Erythroblast (primary cell): ENCODE measurements at places on chromosomes 2 and 18.

DNA sequence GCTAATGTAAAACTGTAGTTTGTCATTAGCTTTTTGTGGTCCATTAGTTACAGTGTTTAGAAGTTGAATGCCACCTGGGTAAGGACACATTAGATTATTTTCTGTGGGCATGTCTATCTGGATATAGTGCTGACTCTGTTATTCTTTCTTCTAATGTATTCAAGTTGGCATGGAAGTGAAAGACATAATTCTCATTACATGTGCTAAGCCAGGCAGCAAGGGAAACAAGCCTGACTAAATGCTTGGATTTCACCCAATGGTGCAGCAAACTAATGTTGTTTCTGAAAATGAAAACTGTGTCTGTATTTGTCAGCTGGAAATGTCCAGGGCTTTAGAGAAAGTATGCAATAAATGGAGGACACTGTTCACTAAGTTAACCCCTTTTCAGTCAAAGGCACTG is 100.7 kb downstream of the NUP35 start:
- no peak for DNase-seq

GRCh38 chr2:67994716-67995115 is 68.1 kb downstream of the C1D start:
- DNase-seq = no peak

DNA sequence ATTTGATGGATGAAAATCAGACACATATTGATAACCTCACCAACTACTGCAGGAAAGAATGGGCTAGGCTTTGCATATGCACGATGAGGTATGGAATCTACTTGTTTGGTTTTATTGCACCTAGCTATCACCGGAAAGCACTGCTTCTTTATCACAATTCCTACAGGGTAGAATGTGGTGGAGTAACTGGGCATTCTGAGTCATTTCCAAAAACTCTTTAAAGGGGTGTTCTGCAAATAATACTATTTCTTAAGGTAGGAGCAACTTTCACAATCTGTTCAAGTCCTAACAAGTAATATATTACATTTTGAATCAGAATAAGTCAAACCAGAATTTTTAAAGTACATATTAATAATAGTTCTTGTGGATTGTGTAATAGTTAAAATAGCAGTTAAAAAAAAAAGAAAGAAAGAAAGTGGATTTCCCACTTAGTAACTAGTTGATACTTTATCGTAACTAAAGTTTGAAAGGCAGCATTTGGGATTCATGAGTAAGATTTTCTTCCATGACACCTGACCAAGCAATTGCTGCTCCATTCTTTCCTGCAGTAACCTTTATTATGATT is 40.5 kb downstream of the INO80C start:
- no peak for DNase-seq

DNA sequence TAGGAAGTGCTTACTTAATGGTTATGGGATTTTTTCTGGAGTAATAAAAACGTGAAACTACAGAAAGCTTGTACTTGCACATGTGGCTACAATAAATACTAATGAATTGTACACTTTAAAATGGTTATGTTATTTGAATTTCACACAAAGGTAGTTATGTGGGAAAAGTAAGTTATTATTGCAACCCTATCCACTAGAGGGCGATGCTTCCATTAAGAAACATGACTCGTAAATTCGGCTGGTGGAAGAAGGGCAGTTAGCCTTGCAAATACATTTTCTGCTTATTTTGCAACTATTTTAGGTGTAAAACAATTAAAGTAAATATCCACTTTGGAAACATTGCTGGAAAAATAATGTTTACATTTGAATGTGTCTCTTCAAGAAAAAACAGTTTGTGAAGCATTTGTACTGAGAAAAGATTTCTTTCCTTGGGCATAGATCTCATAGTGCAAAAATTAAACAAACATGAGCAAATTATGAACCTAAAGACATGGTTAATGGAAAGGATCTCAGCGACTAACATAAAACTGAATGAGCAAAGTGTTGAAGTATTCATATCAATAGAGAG is 68.1 kb upstream of the CSRNP3 start:
- DNase-seq = peak; percentile 77

DNA sequence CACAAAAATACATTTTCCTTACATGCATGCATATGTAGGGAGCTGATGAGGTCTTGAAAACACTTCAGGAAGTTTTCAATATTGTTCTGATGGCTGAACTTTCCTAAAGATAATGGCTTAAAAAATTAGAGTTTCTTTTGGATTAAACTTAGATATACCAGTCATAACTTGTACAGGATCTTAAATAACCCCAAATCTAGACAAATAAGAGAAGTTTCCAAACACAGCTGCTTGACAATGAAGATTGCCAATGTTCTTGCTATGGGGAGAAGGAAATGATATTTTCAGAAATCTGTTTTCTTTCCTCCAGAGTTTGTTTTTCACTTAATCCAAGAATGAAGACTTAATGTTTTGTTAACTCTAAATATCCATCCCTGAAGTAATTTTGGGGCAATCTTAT is 54.6 kb upstream of the SPTBN1 start:
- DNase-seq = no peak

GRCh38 chr18:31064130-31064529 is 21.6 kb upstream of the DSC3 start:
- DNase-seq = no peak

DNA sequence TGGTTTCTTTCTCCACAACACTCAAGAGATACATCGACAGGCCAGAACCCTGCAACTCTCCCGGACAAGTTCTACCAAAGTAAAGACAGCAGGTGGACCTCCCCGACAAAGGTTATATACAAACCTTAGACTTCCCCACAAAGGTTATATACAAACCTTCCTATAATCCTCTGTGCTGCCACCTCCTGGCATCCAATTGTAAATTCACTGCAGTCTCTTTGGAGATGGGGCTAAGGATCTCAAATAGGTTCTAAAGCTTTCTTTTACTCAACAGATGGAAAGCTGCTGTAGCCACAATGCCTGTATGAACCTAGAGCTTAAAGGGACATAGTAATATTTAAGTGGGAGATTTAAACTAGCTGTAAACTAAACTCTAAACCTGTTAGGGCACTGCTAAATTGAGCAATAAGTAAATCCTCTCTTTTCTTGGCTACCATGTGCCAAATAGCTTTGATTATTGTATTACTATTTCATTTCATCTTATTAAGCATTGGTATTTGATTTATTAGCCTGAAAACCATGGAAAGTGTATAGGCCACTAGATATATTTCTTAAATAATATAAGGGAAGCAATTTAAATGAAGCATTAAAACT is 9.8 kb upstream of the MREG start:
- DNase-seq = peak; percentile 50

DNA sequence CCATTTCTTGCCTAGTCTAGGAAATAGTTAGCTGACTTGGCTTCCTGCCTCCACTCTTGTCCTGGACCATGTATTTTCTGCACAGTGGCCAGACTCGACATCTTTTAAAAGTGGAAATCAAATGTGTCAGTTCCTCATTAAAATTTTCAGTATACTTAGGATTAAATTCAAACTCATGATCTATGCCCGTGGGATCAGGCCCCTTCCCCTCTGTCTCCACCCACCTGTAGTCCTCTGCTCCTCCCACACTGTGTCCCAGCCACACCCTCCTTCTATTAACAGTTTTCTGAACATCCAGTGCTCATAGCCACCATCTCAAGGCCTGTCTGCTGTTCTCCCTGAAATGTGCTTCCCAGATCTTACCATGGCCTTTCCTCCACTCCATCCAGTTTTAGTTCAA is 13.3 kb downstream of the ARHGAP25 start:
- DNase-seq = no peak

DNA sequence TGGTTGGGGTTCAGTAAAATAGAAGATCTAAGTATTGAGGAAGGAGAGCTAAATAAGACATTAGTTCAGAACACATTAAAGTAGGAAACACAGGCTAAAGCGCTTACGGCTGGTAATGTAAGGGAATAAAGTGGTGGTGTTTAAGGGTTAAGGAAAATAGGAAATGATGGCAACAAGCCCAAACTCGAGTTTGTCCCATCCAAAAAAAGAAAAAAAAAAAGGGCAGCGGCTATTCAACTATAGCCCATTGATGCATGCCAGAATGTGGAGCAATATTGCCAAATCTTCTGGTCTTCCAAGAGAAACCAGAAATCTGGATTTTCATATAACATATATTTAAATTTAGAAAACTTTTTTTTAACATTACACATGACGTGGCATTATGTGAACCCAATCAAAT is 161.0 kb downstream of the ARHGAP15 start:
- no peak for DNase-seq

DNA sequence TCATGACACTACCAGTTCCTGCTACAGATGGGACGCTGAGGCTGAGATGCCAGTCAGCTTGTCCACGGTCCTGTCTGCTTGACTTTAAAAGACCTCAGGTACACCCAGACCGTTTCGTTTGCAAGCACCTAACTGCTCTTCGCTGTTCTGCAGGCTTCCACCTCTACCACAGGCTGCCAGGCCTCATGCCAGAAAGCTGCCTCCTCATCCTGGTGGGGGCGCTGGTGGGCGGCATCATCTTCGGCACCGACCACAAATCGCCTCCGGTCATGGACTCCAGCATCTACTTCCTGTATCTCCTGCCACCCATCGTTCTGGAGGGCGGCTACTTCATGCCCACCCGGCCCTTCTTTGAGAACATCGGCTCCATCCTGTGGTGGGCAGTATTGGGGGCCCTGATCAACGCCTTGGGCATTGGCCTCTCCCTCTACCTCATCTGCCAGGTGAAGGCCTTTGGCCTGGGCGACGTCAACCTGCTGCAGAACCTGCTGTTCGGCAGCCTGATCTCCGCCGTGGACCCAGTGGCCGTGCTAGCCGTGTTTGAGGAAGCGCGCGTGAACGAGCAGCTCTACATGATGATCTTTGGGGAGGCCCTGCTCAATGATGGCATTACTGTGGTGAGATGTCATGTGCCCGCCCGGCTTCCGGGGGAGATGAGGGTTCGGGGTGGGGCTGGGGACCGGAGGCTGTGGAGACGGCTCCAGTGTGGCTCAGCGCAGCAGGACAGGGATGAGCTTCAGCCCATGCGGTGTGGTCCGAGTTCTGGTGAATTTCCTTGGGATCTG is 5.9 kb downstream of the SLC9A4 start:
- DNase-seq = no peak

DNA sequence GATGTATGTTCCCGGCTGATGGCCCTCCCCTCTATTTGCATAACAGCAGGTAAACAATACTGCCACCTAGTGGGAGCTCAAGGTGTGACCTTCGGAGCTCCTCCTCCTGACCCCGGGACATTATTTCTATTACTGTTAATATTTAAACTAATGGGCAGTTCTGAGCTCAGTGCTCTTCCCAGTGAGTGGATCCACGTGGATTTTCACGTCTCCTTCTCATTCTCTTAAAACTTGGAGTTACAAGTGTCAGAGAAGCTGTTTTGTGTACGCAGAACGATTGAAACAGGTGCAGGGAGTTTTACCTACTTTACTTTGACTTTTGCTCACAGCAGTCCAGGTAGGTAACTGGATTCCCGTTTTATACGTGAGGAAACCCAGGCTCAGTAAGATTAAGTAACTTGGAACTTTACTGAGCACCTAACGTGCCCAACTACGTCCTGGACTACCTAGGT is 127.3 kb downstream of the PRKCE start:
- peak; percentile 81 for DNase-seq

- DNase-seq = no peak
These were observed 60.1 kb upstream of the SLC16A14 start for GRCh38 chr2:230128623-230129342.

DNA sequence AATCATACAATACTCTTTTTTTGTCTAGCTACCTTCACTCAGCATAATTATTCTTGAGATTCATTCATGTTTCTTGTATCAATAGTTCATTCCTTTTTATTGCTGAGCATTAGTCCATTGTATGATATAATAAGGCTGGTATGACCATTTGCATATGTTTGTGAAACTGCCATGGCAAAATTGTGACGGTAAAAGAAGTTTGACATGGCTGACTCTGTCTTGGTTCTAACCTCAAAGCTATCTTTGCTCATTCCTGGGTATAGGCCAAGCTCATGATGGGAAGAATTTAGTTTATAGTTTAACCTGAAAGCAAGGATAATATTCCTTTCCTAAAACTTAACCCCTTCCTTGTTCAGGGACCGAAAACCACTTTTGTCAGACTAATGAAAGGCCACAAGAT is 46.4 kb downstream of the COMMD1 start:
- no peak for DNase-seq

DNA sequence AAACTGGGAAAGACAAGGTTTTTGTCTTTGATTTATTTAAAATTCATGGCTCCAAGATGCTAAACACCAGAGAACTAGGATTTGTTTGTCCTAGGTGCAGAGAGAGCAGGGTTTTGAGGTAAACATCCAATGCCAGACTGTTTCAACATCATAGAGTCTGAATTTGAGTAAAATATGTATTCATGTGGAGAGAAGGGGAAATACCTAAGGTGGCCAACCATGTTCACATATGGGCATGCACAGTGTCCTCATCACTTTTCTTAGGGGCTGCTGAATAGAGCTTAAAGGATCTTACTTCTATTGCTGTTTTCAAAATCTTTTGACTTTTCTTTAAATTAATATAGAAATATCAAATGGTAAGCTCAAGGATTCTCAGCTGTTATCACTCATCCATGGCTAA is 287.0 kb upstream of the CCDC68 start:
- no peak for DNase-seq

GRCh38 chr2:228927028-228928010 is 343.8 kb downstream of the PID1 start:
- DNase-seq = no peak

DNA sequence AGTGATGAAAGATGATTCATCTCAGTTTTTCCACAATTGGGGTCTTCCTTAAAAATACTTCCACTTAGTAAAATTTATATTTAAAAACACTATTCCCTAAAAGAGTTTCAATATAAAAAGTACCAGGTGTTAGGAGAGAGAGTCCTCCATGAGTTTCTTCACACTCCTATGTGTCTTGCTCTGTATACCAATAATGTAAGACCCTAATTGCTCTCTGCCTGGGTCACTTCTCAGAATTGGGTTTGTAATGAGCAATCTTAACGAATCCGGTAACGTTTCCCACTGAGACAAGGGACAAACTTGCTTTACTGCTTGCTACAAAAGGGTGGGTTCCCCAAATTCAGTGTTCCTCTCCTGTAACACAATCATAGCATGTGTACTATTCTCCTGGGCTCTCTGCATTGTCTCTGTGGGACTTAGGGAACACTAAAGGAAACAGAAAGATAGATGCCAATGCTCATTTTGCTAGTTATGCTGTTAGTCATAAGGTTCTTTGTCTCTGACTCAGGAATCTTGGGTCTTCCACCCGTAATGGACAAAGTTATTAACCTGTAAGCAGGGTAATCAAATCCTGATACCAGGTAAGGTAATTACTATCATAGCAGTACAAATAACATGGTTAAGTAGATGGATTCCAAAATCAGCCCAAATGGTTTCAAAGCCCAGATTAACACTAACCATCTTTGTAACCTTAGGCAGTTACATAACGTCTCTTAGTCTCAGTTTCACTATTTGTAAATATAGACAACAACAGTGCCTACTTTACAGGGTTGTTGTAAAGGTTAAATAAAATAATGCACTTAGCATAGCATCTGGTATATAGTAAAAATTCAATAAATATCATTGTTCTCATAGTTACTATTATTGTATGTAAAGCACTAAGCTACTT is 46.3 kb downstream of the ITSN2 start:
- no peak for DNase-seq
